ENCODE measurements at places on chromosomes 16 and 17.

- no peak for DNase-seq
These were observed 5.1 kb downstream of the CALCOCO2 start for GRCh38 chr17:48835971-48836370.

DNA sequence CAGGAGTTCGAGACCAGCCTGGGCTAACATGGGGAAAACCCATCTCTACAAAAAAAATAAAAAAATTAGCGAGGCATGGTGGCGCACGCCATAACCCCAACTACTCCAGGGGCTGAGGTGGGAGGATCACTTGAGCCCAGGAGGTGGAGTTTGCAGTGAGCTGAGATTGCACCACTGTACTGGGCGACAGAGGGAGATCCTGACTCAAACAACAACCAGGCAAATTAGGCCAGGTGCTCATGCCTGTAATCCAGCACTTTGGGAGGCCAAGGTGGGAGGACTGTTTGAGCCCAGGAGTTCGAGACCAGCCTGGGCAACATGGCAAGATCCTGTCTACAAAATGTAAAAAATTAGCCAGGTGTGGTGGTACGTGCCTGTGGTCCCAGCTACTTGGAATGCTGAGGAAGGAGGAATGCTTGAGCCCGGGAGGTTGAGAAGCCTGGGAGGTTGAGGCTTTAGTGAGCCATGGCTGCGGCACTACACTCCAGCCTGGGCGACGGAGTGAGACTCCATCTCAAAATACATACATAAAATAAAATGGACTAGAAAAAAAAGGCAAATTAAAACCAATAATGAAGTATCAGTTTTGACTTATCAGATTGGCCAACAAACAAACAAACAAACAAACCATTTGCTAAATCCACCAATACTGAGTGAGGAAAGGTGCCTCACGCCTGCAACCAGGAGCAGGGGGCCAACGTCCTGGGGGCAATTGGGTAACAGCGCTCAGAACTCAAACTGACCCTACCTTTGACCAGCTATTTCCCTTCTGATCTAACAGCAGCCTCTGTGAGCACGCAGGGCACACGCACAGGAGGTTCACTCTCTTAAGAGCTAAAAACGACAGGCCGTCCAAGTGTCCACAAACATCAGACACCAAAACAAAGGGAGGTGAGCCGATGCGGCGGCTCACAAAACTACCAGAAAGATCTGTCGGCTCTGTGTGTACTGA lies 19.4 kb upstream of the FASN start:
- no peak for DNase-seq

- DNase-seq = no peak
These were observed 4.6 kb downstream of the PRSS8 start for GRCh38 chr16:31130899-31131298.

GRCh38 chr17:43309505-43310332 lies 75.9 kb upstream of the RNU2-1 start:
- DNase-seq = no peak

GRCh38 chr17:31609996-31610910 lies 218.8 kb downstream of the RAB11FIP4 start:
- no peak for DNase-seq

DNA sequence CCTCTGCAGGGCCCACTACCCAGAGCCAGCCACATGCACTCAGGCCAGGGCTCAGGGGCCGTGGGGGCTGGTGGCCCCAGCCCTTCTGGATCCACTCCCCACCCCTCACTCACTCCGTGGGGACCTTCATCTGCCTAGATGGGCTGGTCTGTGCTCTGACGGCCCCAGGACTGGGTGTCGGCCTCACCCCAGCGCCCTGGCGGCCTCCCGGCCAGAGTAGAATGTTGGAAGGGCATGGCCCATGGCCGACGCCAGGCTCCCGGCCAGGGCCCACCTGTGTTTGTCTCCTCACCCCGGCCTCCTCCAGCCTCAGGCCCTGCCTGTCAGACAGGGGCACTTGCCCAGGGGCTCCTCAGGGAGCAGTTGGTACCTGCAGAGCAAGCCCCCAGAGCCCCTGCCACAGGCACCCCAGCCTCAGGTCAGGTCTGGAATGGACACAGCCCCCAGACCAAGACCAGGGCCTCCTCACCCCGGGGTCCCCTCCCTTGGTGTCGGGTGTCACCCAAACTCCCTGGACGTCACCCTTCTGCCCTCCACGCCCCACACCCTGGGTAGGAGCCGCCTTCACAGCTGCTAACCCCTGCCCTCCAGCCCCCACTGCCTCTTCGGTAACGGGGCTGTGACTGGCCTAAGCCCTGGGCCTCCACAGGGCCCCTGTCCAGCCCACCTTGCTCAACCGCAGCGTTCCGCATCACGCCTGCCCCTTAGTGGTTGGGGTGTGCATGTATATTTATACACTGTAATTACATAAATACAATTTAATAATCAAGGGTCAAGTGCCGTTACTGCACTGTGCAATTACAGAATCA lies 3.0 kb upstream of the CDH15 start:
- no peak for DNase-seq

GRCh38 chr16:23074423-23074822 lies 74.8 kb downstream of the USP31 start:
- no peak for DNase-seq

- DNase-seq = peak; percentile 82
These were observed 5.9 kb downstream of the ZDHHC7 start for GRCh38 chr16:85005285-85006069.

- DNase-seq = no peak
These were observed 3.9 kb downstream of the CARMIL2 start for GRCh38 chr16:67648764-67649407.

DNA sequence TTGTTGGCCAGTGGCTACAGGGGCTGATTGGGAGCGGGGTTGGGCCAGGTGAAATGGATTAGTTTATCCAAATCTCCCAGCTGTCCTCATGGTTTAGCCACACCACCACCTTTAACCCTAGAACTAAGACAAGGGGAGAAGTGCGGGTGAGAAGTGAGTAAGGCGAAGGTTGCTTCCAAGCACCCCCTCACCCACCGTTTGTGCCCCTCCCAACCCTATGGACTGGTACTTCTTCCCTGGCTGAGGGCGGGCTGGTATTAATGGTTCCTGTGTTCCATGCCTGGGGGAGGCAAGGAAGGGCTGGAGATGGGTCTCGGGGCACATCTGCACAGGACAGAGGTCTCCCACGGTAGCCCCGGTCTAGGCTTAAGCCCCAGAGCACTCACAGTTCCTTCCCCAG lies 25.1 kb downstream of the NT5M start:
- no peak for DNase-seq

- peak; percentile 32 for DNase-seq
These were observed 52.2 kb downstream of the NDE1 start for GRCh38 chr16:15701975-15702970.

DNA sequence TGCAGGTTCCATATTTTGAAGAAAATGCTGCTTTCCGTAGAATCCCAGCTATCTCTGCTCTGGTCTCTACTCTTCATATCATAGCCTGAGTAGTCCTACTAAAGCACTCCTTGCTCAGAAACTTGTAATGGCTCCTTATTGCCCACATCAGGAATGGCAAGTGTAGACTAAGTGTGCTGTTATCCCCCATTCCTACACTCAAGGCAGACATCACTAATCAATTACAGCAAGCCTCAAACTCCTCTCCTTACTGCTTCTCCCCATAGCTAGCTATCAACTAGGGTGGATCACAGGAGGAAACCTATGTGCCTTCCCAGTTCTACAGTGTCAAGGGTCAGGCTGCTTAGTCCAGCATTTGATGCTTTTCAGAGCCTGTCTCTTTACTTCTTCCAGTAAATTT lies 163.4 kb downstream of the HAPSTR1 start:
- no peak for DNase-seq

- DNase-seq = no peak
These were observed 44.1 kb downstream of the SLC7A5 start for GRCh38 chr16:87824991-87825841.

- DNase-seq = no peak
These were observed 56.8 kb downstream of the AMFR start for GRCh38 chr16:56368545-56368944.

GRCh38 chr16:5858180-5858579 lies 760.6 kb upstream of the EEF2KMT start:
- DNase-seq = no peak

DNA sequence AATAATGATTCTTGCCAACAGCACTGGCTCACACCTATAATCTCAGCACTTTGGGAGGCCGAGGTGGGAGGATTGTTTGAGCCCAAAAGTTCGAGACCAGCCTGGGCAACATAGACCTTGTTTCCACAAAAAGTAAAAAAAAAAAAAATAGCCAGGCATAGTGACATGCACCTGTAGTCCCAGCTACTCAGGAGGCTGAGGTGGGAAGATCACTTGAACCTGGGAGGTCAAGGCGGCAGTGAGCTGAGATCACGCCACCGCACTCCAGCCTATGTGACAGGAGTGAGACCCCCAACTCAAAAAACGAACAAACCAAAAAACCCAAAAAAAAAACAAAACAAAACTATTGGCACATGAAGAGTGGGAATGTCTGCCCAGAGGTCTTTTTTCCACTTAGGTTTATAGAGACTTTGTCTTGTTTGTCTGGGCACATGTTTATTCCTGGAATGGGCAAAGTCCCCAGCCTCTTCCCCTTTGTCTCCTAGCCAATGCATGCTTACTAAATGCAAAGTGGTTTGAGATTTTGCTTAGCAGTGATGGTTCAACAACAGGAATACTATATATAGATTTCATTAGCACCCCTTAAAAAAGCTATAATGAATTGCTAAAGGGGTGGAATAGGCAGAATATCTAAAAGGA lies 25.9 kb downstream of the NMT1 start:
- DNase-seq = no peak

GRCh38 chr17:27608328-27609230 lies 22.4 kb upstream of the LGALS9 start:
- no peak for DNase-seq

GRCh38 chr16:84780544-84781376 lies 39.0 kb upstream of the CRISPLD2 start:
- DNase-seq = no peak

DNA sequence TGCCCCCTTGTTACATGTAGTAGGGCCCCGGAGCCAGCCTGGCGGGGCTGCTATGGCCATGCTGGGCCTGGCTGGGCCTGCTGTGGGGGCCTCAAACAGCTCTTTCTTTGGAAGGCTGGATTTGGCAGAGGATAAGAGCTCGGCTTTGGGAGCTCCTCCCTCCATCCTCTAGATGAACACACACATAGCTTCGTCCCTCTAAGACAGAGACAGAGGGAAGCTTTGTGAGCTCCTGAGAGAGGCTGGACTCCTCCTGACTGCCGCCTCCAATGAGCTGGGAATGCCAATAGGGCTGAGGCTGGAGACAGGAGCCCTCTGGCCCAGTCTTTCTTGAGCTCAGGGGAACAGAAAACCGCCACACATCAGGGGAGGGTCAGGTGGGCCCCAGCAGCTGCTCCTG lies 37.3 kb upstream of the CDC42EP4 start:
- DNase-seq = no peak

- no peak for DNase-seq
These were observed 507.8 kb upstream of the EEF2KMT start for GRCh38 chr16:5605404-5605803.

GRCh38 chr17:82110298-82110697 lies 12.3 kb upstream of the FASN start:
- no peak for DNase-seq

DNA sequence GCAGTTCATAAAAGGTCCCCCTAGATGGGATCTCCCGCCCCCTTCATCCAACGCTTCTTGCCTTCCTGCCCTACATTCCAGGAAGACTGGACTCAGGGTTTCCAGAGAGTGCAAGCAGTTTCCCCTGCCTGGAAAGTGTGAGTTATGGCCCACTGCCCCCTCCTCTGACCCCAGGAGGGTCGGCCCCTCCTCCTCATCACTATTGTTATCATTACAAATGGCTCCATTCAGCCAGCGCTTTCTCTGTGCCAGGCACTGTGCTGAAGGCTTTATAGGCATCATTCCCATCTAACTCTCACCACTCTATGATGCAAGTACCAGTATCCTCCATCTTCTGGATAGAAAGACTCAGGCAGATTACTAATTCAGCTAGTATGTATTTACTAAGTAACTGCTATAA lies 90.7 kb downstream of the USP31 start:
- DNase-seq = no peak

- DNase-seq = peak; percentile 97
These were observed 10.5 kb upstream of the TIMP2 start for GRCh38 chr17:78935419-78936323.

DNA sequence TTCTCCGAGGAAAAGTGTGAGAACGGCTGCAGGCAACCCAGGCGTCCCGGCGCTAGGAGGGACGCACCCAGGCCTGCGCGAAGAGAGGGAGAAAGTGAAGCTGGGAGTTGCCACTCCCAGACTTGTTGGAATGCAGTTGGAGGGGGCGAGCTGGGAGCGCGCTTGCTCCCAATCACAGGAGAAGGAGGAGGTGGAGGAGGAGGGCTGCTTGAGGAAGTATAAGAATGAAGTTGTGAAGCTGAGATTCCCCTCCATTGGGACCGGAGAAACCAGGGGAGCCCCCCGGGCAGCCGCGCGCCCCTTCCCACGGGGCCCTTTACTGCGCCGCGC lies at the start of gene ERBB2:
Gene ERBB2, plus strand, starts transcription at position 247 of the 330 bp plus-strand sequence. CDS start 175 bp downstream, outside the sequence.
- DNase-seq = peak; percentile 80

- peak; percentile 9 for DNase-seq
These were observed 338.7 kb downstream of the C16orf95 start for GRCh38 chr16:86978445-86979030.

GRCh38 chr17:27862004-27862403 lies 31.2 kb downstream of the LYRM9 start:
- no peak for DNase-seq

DNA sequence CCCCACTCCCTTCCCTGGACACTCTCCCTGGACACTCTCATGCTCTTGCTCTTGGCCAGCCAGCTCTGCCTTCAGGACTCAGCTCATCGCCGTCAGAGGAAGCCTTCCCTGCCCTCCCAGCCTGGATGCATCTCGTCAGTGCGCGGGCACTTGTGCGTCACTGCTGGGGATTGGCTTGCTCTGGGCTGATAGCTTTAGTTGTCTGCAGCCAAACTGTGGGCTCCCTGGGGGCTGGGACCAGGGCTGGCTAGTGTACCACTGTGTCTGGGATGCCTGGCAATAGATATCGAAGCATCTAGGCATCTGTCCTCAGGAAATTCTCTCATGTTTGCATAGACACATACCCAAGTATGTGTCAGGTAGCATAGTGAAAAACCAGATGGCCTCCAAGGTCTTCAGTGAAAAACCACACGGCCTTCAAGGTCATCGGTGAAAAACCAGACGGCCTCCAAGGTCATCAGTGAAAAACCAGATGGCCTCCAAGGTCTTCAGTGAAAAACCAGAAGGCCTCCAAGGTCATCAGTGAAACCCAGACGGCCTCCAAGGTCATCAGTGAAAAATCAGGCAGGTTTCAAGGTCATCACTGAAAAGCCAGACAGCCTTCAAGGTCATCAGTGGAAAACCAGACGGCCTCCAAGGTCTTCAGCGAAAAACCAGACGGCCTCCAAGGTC lies 72.0 kb downstream of the CMIP start:
- DNase-seq = no peak

DNA sequence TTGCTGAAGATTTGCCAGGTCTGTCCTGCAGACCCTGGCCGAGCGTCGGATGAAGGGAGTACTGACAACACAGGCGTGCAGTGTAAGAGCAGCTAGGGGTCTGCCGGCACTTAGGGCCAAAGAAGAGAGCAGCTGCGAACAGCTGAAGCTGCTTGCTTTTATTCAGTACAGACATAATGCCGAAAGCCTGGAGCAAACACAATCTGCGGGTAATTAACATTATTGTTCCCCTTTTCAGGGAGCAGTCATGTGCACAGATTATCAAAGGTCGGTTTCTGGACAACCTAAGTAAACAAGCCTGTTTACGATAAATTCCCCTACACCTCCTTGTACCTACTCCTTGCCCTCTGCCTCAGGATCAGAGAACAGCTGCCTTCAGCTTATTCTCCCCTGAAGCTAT lies 12.0 kb upstream of the KRT23 start:
- DNase-seq = no peak

- DNase-seq = no peak
These were observed 45.6 kb upstream of the KCNJ12 start for GRCh38 chr17:21330436-21331160.

- DNase-seq = peak; percentile 99
These were observed 1.2 kb upstream of the MT2A start for GRCh38 chr16:56607109-56607618.

Data from AG10803 (cell line).